ENCODE measurements at places on chromosomes 2 and 18. TPM values are rescaled to one million over a fixed set of nuclear protein-coding genes. Genes with fewer than 3 reads are reported as not detected.
A peak's percentile ranks its signal among the peaks of the same experiment; 100 is the strongest.

- peaks cover 6% of the 10 kb centered on the region for H3K4me1 ChIP-seq
- H3K27me3 ChIP-seq: peaks cover 4% of the 10 kb centered on the region
- H3K4me3 ChIP-seq: peak within 1 kb of the TSS; percentile 69
- DNase-seq: peak; percentile 53
- H3K27ac ChIP-seq: peak within 1 kb of the TSS; percentile 31
These were observed at the start of gene LTBP1 for GRCh38 chr2:32946314-32947075. LTBP1 (plus strand) TSS chr2:32946953; CDS start chr2:32947325, 372 bp downstream.

DNA sequence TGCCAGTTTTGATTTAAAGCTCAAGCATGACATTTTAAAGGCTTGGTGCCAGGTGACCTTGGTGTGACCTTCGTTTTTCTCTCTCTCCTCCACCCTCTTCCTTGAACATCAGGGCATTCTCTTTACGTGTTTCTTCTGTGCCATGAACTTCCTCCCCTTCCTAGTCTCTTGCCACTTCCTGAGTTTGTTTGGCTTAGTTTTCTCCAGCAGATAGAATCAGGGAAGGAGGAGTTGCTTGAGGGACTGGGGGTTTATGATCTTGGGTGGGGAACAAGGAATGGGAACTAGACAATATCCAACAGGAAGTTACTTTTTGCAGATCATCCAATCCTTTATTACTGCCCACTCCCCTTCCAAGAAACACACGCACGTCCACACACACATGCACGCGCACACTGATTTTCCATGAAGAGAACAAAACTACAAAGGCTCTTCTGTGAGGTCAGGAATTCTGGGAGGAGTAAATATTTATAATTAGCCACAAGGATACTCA is 210.6 kb upstream of the EPAS1 start:
- no peaks in the 10 kb centered on the region for H3K36me3 ChIP-seq
- no peak overlapping the region for H3K4me3 ChIP-seq
- no peak overlapping the region for H3K27ac ChIP-seq
- no peaks in the 10 kb centered on the region for H3K27me3 ChIP-seq
- H3K4me1 ChIP-seq: no peaks in the 10 kb centered on the region

DNA sequence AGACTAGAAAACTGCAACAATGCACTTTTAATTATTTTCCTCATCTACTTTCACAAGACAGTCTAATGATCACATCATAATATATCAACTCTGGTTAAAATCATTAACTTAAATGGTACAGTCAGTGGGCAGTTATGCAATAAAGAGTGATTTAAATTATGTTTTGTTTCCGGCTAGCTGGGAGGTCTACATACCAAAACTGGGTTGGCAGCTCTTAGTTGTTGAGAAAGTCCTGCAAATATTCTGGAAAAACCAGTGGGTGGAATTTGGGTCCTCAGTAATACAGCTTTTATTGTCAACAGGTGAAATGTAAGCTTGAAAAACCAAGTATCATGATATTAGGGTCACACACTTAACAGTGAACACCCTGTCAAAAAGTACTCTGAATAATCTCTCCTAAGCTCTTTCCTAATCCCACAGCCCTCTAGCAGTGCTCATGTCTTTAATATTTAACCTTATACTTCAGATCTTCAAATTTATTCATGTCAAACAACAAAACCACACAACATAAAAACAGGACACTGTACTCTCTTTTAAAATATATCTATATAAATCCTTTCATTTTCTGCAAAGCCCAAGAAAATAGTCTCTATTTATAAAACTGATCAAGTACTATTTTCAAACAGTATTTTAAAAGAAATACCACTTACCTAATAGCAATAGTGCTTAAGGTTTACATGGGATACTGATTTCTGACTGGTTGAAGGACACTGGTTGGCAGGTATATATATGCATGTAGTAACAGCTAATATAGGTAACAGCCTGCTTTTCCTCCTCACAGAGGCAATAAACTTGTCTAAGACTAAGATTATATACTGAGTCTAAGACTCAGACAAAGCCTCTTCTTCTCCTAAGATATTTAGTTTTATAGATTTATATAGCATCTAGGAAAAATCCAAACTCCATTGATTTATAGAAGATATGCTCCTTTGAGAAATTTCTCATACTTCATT is 103.8 kb downstream of the GAREM1 start:
- H3K4me1 ChIP-seq: no peaks in the 10 kb centered on the region
- DNase-seq: no peak
- no peak overlapping the region for H3K27ac ChIP-seq
- no peaks in the 10 kb centered on the region for H3K36me3 ChIP-seq
- H3K4me3 ChIP-seq: no peak overlapping the region

DNA sequence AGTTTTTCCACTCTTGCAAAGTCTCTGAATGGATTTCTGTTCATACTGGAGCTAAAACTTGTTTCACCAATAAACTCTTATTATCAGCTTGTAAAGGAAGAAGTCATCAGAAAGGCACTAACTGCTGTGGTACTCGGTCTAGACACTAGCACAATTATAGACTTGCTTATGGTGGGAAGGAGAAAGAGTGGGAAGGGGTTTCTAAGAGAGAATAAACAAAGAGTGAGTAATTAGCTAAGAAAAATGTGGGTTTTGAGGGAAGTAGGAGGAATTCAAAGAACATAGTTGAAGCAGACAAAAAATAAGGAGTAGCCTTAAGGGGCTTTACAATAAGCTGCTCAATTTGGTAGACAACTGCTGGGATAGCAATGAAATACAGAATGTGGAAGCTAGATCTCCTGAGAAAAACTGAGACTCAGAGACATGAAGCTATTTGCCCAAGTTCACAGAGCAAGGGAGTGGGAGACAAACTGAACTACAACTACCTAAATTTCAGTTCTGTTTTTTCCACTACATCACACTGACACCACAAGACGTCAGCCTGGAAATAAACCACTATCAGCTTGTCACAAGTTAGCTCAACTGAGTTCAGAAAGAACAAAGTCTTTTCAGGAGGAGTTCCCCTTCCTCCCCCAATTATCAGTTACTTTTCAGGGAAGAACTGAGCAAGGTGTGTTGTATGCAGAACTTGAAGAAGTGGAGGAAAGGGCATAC is 59.7 kb downstream of the MAP4K3 start:
- peak; percentile 61 for DNase-seq
- peak overlapping the region; percentile 2 for H3K27ac ChIP-seq
- no peaks in the 10 kb centered on the region for H3K4me1 ChIP-seq

GRCh38 chr2:886072-887022 is 64.3 kb upstream of the SNTG2 start:
- H3K36me3 ChIP-seq: no peaks in the 10 kb centered on the region
- H3K4me3 ChIP-seq: no peak overlapping the region
- no peak overlapping the region for H3K27ac ChIP-seq
- peaks cover 15% of the 10 kb centered on the region for H3K27me3 ChIP-seq
- H3K4me1 ChIP-seq: no peaks in the 10 kb centered on the region

DNA sequence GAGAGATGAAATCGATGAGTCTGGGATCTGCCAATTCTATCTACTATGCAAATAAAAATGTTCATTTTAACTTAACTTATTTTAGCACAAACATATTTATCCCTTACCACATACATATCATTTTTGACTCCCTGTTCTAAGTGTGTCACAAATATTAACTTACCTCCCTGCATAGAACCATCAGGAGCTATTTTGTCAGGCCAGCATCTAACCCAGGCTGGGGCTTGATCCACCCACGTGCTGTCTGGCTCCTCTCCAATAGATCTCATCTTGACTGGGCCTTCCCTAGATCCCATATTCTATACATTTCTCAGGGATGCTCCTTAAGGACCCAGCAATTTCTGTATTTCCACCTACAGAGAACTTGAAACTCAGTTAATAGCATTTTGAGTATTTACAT is 20.9 kb downstream of the NTSR2 start:
- H3K27ac ChIP-seq: no peak overlapping the region
- no peak overlapping the region for H3K4me3 ChIP-seq
- H3K27me3 ChIP-seq: no peaks in the 10 kb centered on the region

DNA sequence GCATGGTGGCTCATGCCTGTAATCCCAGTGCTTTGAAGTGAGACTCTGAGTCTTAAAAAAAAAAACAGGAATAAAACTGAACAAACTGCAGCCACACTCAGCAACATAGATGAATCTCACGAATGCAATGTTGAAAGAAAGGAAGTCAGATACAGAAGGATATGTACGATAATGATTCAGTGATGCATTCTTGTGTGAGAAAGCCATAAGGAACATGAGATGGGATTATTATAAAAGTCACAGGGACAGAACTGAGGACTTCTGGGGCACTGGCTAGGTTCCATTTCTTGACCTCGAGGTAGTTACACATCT is 56.9 kb upstream of the SMAD2 start:
- H3K36me3 ChIP-seq: no peaks in the 10 kb centered on the region
- no peaks in the 10 kb centered on the region for H3K27me3 ChIP-seq
- H3K4me3 ChIP-seq: no peak overlapping the region

- H3K27ac ChIP-seq: no peak overlapping the region
- DNase-seq: no peak
- no peaks in the 10 kb centered on the region for H3K36me3 ChIP-seq
- no peaks in the 10 kb centered on the region for H3K27me3 ChIP-seq
These were observed 152.0 kb downstream of the SRBD1 start for GRCh38 chr2:45458909-45459563.

DNA sequence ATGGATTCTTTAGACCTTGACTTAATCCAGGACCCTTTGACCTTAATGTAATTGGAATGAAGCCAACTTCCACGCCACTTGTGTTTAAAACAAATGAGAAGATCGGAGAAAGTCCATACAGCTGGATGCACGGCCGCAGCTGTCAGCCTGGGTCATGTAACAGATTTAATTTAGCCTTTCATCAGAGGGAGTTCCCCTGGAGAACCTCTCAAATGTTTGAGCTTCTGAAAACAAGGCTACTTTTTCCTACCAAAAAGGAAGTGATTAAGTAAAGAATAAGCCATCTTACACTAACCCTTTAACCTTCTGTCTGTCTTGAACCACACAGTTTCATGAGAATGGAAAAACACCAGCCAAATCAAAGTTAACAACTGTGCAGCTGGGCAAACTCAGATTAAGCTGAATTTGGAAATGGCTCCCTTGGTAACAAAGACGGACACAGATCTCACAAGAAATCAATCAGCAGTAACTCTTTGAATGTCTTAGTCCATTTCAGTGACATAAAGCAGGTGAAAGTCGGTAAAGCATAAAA is 103.6 kb downstream of the DOCK10 start:
- H3K4me3 ChIP-seq: no peak overlapping the region
- no peaks in the 10 kb centered on the region for H3K36me3 ChIP-seq
- no peaks in the 10 kb centered on the region for H3K27me3 ChIP-seq
- no peak for DNase-seq
- H3K4me1 ChIP-seq: peaks cover 21% of the 10 kb centered on the region

GRCh38 chr2:134386310-134386709 is 132.4 kb downstream of the MGAT5 start:
- peaks cover 3% of the 10 kb centered on the region for H3K36me3 ChIP-seq
- no peak overlapping the region for H3K4me3 ChIP-seq
- no peak for DNase-seq
- H3K27me3 ChIP-seq: no peaks in the 10 kb centered on the region
- peaks cover 3% of the 10 kb centered on the region for H3K4me1 ChIP-seq

- no peak overlapping the region for H3K27ac ChIP-seq
- DNase-seq: no peak
- H3K4me3 ChIP-seq: no peak overlapping the region
- H3K36me3 ChIP-seq: no peaks in the 10 kb centered on the region
- H3K27me3 ChIP-seq: no peaks in the 10 kb centered on the region
These were observed 100.0 kb downstream of the SPOPL start for GRCh38 chr2:138601458-138602165.

GRCh38 chr2:177676636-177677035 is 284.1 kb downstream of the AGPS start:
- H3K4me1 ChIP-seq: no peaks in the 10 kb centered on the region
- H3K27ac ChIP-seq: no peak overlapping the region
- H3K27me3 ChIP-seq: no peaks in the 10 kb centered on the region

- H3K36me3 ChIP-seq: no peaks in the 10 kb centered on the region
- DNase-seq: peak; percentile 23
- H3K27me3 ChIP-seq: no peaks in the 10 kb centered on the region
- H3K4me1 ChIP-seq: peaks cover 37% of the 10 kb centered on the region
- H3K27ac ChIP-seq: no peak overlapping the region
These were observed 142.2 kb downstream of the BCL11A start for GRCh38 chr2:60411295-60411694.

DNA sequence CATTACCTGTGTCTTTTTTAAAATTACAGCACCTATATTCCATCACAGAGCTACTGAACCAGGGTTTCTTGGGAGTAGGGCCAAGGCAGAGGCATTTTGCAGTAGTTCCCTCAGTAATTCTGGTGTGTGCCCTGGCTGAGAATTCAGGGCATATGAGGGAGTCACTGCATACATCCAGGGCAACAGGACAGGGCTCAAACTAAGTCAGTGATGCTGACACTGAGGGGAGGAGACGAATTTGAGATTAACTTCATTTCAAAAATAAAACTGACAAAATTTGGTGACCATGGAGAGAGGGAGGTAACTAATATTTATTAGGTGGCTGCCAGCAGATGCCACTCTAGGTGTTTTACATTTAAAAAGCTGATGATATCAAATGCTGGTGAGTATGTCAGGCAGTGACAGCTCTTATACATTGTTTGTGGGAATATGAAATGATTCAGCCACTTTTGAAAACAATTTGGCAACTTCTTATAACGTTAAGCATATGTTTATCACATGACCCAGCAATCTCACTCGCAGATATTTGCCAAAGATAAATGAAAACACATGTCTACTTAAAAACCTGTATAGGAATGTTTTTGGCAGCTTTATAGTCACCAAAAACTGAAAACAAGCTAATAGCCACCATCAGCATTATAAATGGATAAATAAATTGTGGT is 20.3 kb downstream of the STRADB start:
- H3K27me3 ChIP-seq: no peaks in the 10 kb centered on the region
- no peak overlapping the region for H3K4me3 ChIP-seq
- no peak for DNase-seq
- H3K4me1 ChIP-seq: no peaks in the 10 kb centered on the region
- no peak overlapping the region for H3K27ac ChIP-seq

GRCh38 chr18:111306-112014 is 46.9 kb upstream of the USP14 start:
- no peak overlapping the region for H3K27ac ChIP-seq
- DNase-seq: no peak
- no peaks in the 10 kb centered on the region for H3K36me3 ChIP-seq
- H3K4me3 ChIP-seq: peak overlapping the region; percentile 40
- peaks cover 4% of the 10 kb centered on the region for H3K4me1 ChIP-seq
- H3K27me3 ChIP-seq: peaks cover 6% of the 10 kb centered on the region

DNA sequence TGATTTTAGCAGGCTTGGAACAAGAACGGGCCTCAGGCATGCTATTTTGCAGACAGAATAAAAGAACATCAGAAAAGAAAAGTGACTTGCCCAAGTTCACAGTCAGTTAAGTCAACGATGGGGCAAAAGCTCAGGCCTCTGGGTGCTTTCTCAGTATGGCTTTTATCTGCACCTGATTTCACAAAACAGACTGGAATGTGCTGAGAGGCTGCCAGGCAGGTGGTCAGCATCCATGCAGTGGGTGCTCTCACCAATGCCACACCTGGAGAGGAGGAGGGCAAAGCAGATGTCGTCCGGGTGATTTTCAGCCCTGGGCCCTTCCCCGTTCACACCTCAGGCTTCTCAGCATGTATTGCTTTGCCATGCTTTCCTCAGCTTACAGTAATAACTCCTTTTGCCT is 854.6 kb downstream of the RNF144A start:
- H3K36me3 ChIP-seq: no peaks in the 10 kb centered on the region
- H3K27ac ChIP-seq: no peak overlapping the region
- no peak for DNase-seq
- no peaks in the 10 kb centered on the region for H3K4me1 ChIP-seq
- H3K4me3 ChIP-seq: no peak overlapping the region

The CRYGD gene
- total RNA-seq: not detected

The HES6 gene
- 16.1 TPM for total RNA-seq

The ADCY3 gene
- 17.1 TPM for total RNA-seq

The RIT2 gene
- total RNA-seq: not detected

The PRADC1 gene
- total RNA-seq: 20.2 TPM

Measured in thymus (tissue), 14 donors.